Fibroblast of pulmonary artery (primary cell): ENCODE measurements at places on chromosomes 5 and 9.

GRCh38 chr9:126672634-126673284 is 59.0 kb downstream of the LMX1B start:
- no peak for DNase-seq

DNA sequence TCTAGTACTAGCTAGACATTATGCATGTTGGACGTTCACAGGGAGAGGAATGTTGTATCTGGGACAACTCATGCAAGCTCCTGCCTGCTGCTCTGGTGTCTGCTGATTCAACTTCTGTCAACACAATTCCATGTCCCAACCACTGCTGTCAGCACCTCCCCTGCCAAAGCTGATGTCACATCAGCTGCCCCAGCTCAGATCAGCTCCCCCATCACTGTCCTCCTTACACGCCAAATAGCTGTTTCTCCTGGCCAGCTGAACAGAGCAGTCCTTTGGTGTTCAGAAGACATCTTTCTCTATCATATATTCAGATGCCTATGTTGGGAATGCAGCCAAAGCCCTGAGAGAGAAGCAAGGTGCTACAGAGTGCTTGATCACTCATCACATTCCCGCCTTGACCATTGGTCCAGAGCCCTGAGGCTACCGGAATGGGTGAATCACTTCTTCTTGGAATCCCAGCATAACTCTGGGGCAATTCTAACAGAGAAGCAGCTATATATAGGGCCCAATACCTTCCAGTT is 223.3 kb downstream of the SEC61B start:
- peak; percentile 83 for DNase-seq

DNA sequence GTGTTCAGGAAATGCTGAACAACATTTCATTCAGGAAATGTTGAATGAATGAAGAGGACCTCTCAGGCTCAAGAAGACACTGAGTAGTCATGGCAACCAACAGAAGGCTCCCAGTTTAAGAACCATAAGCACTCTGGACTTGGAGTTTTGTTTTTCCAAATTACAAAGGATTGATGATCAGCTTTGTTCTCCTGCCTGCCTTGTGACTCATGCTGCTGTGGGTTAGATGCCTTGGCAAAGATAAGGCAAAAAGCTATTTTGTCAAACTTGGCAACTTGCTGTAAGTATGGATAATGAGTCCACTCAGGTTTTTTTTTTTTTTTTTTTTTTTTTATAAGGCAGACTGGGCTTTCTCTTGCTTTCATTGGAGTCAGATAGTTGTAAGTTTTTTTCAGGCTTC is 365.0 kb downstream of the TMEM232 start:
- no peak for DNase-seq

- peak; percentile 44 for DNase-seq
Measured at GRCh38 chr9:108182950-108183381, 672.8 kb downstream of the ACTL7B start.

- DNase-seq = peak; percentile 71
Measured at GRCh38 chr9:91847581-91848091, 102.4 kb downstream of the ROR2 start.

GRCh38 chr5:142827934-142828576 is 57.9 kb downstream of the ARHGAP26 start:
- DNase-seq = no peak

GRCh38 chr9:115167175-115167574 is 49.2 kb upstream of the TNC start:
- peak; percentile 58 for DNase-seq

DNA sequence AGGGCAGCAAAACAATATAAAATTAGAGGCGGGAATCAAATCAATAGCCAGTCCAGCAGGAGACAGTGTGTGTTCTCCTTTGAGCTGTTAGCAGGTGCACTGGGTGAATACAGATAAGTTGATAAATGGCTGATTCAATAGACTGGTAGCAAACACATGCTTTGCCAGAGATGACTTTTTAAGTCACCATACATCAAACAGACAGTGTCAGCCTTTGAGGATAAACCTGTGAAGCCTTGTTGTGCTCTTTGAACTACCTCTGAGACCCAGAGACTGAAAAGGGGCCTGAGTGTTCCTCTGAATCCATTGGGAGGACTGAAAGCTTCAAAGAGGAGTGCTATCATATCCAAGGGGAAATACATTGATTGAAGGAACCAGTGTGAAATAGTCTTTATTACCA is 301.9 kb downstream of the RASEF start:
- no peak for DNase-seq

GRCh38 chr9:136137321-136138265 is 18.9 kb upstream of the TMEM250 start:
- DNase-seq = no peak

DNA sequence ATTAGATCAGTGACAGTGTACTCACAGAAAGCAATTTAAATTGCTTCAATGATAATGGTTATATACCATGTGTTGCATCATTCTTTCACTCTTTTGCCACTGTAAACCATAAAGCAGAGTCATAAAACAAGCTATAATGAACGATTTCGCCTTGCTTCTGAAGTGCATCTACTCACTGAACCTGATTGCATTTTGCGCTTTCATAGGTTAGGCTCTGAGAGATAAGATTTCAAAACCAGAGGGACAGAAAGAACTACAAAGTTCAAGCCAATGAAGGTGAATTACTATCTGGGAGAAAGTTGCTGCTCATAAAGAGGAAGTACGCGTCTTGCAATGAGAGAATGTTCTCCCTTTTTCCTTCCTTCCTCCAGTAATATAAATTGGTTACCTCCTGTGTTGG is 412.7 kb downstream of the CETN3 start:
- no peak for DNase-seq

GRCh38 chr9:134046894-134047681 is 20.7 kb downstream of the BRD3 start:
- DNase-seq = no peak

- DNase-seq = no peak
Measured at GRCh38 chr9:96551403-96551802, 68.2 kb downstream of the CDC14B start.

DNA sequence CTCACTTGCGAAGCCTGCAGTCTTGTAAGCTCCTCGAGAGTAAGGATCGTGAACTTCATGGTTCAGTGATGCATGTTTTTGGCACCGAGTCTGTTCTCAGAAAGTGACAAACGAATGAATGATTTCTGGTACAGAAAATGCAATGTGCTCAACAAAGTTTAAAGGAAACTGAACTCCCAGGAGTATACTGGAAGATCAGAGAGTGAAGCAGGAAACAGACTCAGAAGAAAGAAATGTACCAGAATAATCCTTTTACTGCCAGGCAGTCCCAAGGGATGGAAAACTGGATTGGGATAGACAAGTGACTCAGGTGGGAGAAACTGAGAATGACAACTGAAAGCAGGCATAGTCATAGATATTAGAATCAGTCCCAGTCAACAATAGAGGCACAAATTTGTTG is 420.6 kb downstream of the CTNND2 start:
- DNase-seq = no peak

DNA sequence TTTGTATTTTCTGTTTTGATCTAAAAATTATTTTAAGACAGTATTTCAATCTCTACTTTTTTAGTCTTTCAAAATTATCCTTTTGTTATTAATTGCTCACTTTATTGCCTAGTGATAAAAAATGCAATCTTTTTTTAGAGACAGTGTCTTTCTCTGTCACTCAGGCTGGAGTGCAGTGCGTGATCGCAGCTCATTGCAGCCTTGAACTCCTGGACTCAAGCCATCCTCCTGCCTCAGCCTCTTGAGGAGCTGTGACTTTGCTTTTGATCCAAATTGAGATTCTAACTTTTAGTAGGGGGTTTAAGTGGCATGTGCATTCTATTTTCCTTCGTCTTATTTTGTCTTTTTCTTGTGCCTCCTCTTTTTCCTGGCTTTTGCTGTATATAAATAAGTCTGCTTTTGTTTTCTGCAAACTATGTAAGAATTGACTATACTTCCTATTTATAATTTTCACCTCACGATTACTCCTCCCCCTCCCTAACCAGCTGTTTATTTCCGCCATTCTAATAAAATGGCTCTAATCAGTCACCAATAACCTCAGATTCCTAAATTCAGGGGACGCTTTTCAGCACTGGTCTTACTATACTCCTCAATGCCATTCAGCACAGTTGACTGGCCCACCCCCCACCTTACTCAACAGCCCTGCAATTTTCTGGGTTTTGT is 32.3 kb downstream of the KLF9 start:
- DNase-seq = no peak

DNA sequence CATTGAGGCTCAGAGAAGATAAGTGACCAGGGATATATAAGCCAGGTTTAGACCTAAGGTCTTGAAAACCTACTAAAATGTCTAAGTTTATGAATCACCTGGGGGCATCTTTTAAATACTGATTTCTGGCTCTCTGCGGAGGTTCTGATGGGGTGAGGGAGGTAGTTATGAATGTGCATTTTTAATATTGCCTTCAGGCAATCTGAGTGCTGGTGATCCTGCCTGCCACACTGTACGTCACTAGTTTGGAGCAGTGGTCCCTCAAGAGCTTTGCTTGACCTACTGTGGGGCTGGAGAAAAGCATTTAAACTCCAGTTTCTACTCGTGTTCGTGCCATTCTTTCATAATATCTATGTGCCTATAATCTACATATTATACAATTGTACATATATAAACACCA is 36.1 kb downstream of the KLF4 start:
- DNase-seq = no peak

GRCh38 chr5:28408186-28408585 is 1369.8 kb upstream of the CDH9 start:
- DNase-seq = peak; percentile 55

DNA sequence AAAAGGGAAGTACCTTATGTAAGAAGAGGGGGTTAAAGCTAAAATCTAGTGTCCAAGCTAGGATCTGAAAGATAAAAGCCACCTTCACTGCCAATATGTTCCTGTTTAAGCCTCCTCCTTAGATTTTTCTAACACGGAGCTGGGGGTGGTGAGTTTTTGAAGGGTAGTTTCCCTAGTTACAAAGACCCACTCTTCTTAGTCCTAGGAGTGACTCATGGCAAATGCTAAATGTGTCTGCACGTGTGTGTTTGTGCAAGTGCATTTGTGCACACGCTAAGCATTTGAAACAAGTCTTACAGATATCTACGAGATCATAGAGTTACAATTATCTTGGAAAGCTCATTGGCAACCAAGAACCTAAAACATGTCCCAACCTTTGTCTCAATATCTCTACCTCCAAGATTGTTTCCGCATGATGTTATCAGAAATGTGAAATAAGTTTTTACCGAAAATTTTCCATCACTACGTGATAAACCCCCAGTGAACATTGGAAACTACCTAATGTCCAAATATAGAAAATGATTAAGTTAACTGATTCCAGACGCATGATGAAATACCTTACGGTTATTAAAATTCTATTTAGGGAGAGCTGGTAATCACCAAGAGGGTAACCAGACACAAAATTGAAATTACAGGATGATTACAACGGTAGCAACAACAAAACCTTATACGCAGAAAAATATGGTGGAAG is 78.0 kb upstream of the HRH2 start:
- DNase-seq = no peak

GRCh38 chr9:12817702-12818101 is 42.9 kb downstream of the LURAP1L start:
- DNase-seq = peak; percentile 43

DNA sequence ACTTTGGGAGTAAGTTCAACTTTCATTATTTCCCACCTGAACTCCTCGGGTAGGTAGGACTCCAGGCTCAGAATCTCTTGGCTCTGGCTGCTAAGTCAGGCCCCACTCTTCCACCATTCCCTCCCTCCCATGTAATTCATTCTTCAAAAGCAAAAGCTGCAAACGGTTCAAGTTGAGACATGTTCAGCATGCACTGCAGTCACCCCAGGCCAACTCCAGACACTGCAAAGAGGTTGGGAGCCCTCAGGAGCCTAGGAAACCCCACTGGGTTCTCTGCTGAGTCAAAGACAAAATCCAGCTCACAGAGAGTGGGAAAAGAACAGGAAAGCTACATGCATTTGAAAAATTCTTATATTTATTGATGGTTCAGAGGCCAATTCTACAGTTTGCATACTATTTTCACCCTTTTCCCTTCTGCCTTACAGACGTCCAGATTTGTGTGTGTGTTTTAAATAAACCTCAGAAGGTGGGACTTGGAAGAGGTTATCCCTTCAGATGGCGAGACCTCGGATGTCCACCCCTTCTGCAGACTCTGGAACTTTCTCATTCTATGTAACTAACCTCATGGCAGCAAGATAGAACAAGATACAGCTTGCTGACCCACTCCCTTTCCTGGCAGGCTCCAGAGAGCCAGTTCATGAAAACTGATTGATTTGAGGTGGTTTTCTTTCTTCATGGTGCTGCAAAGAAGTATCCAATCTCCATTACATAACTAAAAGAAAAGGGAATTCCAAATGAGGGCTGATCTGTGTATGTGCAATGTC is 65.7 kb upstream of the EQTN start:
- DNase-seq = no peak

GRCh38 chr5:77719666-77720363 is 56.3 kb downstream of the TBCA start:
- DNase-seq = no peak

GRCh38 chr5:10469253-10470050 is 27.8 kb downstream of the ROPN1L start:
- DNase-seq = no peak

- DNase-seq = no peak
Measured at GRCh38 chr9:84974855-84975254, 305.3 kb downstream of the NTRK2 start.

- DNase-seq = no peak
Measured at GRCh38 chr9:95513711-95514110, 3.1 kb downstream of the PTCH1 start.

GRCh38 chr5:151862811-151863472 is 61.7 kb downstream of the GLRA1 start:
- DNase-seq = no peak

DNA sequence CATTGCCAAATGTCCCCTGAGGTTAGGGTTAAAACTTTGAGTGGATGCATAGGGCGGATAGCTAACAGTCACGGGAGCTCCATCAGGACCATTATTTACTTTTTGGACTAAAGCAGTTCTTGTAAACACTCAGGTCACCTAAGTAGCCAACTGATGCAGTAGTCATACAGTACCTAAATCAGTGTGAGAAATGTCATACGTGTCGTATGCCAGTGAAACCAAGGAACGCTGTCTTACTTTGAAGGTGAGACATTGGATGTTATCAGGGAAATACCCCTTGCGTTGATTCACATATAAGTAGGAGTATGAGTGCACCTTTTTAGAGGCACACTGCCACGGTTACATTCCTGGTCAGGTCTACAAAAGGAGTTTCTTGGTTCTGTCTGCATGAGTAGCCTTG is 101.9 kb downstream of the LNPEP start:
- no peak for DNase-seq

- no peak for DNase-seq
Measured at GRCh38 chr9:121835587-121836365, 184.3 kb downstream of the DAB2IP start.

- no peak for DNase-seq
Measured at GRCh38 chr9:97475059-97475458, 26.4 kb upstream of the TMOD1 start.

DNA sequence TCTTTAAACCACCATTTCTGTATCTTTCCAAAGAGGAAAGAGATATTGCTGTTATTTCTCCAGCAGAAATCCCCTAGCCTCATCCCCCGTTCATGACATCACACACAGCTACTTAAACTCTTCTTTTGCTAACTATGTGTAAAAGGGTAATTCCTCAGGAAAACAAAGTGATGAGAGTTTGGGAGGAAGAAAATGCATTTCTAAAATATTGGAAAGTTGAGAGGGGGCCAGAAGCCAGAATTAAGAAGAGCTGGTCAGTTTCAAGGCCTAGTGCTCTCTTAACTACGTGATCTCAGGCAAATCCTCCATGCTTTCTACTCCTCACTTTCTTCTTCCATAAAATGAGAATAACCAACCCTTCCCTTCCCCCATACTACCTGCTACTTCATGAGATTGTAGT is 109.4 kb downstream of the LIFR start:
- no peak for DNase-seq

- DNase-seq = no peak
Measured at GRCh38 chr9:752681-753200, 88.8 kb upstream of the DMRT1 start.
